ENCODE measurements at places on chromosomes 13 and 19.

GRCh38 chr19:50046649-50047503 lies 21.1 kb downstream of the ZNF473 start:
- DNase-seq, result peak; percentile 5

DNA sequence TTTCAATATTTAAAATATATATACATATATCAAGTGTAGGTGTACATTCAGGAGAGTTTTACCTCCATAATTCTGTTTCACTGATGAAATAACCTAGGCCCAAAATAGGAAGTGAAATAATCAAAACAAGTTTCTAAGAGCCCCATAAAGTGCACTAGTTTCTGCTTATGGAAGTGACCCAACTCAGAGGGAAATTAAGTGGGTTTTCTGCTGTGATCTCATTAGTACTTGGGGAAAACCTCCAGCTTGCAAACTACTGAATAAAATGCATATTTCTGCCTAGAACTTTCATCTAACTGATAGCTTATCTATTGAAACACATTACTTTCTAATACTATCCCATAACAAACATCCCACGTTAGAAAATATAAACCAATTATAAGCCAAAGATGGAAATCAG lies 45.4 kb upstream of the MIR17HG start:
- DNase-seq, result no peak

DNA sequence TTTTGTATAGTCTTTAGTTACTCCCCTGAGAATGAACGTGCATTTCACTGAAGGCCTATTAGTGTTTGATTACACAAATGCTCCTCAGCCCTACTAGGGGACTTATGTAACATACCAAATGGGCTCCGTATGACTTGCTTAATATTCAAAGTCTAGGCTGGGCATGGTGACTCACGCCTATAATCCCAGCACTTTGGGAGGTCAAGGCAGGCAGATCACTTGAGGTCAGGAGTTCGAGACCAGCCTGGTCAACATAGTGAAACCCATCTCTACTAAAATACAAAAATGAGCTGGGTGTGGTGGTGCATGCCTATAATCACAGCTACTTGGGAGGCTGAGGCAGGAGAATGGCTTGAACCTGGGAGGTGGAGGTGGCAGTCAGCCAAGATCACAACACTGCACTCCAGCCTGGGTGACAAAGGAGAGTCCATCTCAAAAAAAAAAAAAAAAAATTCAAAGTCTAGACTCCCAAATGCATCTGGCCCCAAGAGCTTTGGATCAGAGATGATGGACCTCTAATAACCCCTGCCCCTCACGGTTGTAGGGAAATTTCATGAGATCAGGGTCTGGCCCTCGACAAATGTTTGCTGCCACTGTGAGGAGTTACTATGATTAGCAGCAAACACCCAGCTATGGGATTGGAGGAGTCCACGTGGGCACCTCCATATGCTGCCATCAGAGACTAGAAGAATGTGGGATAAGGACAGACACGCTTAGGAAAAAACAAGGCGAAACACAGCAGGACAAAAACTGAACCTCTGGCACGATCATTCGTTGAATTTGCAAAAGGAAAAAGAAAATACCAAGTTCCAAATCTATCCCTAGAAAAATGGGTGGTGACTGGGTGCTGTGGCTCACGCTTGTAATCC lies 4.6 kb downstream of the FBXO17 start:
- no peak for DNase-seq

GRCh38 chr13:44331912-44332851 lies 41.4 kb upstream of the SERP2 start:
- peak; percentile 17 for DNase-seq

- DNase-seq, result peak; percentile 21
Observed at GRCh38 chr19:31110336-31110735, 238.9 kb downstream of the TSHZ3 start.

DNA sequence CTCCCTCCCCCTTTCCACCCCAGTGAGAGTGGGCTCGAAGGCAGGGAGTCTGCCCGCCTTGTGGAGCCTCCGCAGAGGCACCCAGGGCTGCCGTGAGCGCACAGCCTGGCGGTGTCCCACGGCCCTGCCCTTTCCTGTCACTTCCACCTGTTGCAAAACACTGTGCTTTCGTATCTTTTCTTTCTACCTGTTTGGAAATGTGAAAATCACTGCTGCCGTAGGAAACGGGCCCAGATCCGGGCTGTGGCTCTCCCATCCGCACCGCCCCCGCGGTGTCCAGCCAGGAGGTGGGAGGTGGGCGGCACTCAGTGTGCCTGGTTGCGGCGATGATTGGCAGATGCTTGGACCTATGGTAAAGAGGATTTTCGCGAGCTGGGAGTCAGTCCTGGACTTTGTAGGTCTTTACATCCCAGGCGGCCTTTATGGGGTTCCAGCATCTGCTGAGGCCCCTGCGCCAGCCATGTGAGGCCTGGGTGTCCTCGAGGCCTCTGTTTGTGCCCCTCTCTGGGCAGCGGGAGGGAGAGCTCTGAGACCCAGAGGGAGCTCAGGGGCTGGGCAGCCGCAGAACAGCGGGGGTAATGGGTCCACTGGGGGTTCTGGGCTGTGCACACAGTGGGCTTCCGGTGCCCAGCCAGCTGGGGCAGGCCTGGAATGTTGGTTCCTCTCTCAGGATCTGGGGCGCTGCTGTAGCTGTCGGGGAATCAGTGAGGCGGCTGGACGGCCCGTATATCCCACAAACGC lies 6.1 kb downstream of the STK11 start:
- no peak for DNase-seq

- DNase-seq, result no peak
Observed at GRCh38 chr13:66369666-66370065, 860.5 kb downstream of the PCDH9 start.

- DNase-seq, result no peak
Observed at GRCh38 chr13:57918913-57919312, 287.4 kb downstream of the PCDH17 start.

DNA sequence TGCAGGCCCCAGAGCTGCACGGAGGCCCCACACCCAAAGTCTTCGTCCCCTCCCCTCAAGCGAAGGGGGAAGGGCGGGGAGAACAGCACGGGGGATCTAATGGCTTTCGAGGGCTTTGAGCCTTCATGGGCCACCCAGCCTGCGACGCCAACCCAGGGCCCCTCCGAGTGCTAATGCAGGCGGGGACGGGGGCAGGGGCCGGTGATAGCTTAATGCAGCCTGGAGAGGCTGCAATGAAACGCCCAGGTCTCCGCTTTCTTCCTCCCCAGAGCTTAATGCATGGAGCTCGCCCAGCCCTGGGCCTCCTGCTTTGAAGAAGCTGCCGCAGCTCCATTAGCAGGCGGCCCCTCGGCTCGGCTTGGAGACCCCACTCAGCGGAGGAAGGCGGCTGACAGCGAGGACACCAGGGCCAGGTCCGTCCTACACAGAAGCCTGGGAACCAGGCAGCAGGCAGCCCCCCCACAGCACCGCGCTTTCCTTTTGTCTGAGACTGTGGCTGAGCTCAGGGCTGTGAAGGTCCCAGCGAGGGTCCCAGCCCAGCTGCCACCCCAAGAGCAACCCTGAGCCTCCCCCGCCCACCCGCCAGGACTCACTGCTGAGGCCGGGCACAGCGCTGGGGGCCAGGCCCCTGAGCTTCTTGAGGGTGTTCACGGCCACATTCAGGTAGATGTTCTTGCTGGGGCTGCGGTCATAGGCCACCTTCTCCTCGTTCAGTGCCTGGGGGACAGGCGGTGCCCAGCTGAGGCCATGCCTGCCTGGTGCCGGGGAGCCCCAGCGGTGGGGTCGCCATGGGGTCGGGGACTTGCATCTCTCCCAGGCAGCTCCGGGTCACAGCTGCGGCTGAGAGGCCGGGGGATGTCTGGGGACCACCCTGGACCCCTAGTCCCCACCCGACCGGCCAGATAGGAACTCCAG lies 7.5 kb upstream of the ATP8B3 start:
- DNase-seq, result no peak

DNA sequence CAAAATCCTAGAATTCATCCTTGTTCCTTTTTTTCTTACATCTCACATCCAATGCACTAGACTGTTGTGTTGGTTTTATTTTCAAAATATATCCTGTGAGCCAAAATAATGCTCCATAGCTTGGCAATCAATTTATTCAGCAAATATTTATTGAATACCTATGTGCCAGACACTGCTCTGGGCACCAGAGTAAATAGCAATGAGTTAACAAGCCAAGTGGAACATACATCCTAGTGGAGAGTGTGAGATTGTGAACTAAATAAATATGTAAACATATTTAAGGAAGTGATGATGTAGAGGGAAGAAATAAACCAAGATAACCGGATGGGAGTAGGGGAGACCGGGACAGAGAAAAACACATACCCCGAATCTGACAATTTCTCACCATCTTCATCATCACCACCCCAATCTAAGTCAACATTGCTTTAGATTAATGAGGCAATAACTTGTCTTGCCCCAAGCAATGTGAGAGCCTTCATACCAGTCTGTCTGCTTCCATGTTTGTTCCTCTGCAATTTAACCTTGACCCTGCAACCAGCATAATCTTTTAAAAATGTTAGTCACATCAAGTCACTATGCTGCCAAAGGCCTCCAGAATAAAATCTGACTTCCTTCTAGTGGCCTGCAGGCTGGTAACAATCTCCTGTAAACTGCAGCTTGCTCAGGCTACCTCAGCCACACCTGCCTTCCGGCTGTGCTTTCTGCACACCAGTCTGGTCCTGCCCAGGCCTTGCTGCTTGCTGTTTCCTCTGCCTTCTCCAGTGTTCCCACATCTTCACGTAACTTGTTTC lies 199.2 kb downstream of the DLEU7 start:
- no peak for DNase-seq

DNA sequence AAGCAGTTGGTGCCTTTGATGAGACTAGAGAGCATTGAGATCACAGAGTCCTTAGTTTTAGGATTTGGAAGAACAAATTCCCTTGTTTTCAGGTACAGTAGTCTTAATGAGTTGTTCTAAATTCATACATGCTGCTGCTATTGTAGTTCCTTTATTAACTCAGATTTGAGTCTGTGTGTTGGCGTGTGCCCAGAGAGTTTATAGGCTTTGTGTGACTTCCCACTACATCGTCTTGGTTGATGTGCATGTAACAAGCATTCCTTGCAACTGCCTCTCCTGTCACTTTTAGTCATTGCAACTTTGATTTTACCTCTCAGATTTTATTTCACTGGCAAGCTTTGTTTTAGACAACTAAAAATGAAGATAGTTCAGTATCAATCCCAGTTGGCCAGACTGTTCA lies 135.5 kb downstream of the ZAR1L start:
- DNase-seq, result no peak

DNA sequence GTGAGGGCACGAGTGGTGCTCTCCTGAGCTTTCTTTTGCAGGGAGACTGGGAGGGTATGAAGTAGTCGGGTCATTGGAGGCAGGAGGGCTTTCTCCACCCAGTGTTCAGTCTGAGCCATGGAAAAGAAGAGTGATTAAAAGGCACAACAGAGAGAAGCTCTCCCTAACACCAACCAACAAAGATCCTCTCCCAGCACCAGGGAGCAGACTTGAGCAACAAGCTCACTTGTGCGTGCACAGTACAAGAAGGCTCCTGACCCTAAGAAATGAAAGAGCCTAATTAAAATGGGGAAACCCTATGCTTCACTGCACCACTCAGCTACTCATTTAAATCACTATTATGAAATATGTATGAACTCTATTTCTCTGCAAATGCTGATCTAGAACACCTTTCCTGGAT lies 276.3 kb upstream of the SOX21 start:
- no peak for DNase-seq

GRCh38 chr13:87259479-87260083 lies 411.6 kb upstream of the SLITRK5 start:
- no peak for DNase-seq

DNA sequence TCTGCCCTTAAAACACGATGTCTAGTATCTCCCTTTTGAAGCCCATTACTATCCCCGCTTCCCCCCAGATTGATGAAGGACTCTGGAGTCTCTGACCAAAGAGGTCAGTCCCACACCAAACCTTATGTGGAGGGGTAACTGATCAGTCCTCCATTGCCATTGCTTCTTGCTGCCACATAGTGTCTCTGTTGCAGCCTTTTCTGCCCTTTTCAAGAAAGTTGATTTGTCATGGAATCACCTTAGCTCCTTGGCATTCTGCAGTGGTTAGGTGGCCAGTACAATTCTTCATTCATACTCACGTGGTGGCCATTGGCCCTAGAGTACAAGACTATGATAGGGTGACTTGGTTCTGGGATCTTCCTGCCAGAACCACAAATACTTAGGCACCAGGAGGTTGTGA lies 8.4 kb upstream of the HTR2A start:
- DNase-seq, result no peak

- no peak for DNase-seq
Observed at GRCh38 chr19:28444362-28444761, 768.6 kb downstream of the UQCRFS1 start.

GRCh38 chr13:20192158-20192835 lies 441 bp downstream of the GJB2 start:
- DNase-seq, result peak; percentile 10

DNA sequence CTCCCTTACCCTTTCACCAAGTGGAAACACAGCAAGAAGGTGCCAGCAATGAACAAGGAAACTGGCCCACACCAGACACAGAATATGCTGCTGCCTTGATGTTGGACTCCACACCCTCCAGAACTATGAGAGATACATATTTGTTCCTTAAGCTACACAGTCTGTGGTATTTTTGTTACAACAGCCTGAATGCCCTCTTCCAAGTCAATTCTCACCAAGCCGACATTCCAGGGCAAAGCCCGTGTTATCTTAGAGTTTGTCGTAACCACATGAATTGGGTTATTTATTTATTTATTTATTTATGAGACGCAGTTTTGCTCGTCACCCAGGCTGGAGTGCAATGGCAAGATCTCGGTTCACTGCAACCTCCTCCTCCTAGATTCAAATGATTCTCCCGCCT lies 14.9 kb downstream of the FGF21 start:
- no peak for DNase-seq

- no peak for DNase-seq
Observed at GRCh38 chr13:71254384-71254783, 612.6 kb downstream of the DACH1 start.

DNA sequence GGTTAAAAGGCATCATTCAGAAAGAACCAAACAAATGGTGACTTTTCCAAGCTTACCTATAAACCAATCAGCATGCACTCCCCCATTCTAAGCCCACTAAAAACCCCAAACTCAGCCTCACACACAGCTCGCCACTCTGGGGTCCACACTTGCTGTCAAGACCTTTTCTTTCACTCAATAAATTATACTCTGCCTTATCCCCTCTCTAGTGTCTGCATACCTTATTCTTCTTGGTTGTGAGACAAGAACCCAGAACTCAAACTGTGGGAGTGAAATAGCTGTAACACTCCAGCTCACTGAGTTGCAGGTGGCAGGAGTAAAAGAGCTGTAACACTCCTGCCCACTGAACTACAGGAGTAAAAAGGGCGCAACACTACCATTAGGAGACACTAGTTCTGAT lies 559.0 kb downstream of the TBC1D4 start:
- no peak for DNase-seq

DNA sequence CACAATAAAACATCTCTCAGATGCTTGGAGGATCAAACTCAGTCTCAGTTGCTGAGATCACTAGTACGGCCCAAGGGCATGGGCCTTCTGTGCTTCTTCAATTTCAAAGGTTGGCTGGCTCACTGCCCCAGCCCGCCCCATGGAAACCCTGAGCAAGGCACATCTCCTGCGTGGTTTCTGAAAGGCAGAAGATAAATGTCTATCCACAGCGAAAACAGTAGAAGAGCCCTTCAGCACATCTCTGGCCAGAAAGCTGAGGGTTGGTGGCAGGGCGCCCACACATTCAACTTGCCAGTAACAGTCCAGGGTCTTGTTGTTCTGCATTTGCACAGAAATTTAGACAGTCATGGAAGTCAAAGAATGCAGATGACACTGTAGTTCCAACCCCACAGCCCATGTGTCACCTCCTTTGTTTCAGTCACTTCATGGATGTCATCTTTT lies 24.0 kb upstream of the KATNAL1 start:
- no peak for DNase-seq

- no peak for DNase-seq
Observed at GRCh38 chr13:44537248-44537647, 38.9 kb downstream of the TSC22D1 start.

All from kidney glomerular epithelial cell (primary cell).